ENCODE measurements at places on chromosomes 3 and 15. TPM values are rescaled to one million over a fixed set of nuclear protein-coding genes. Genes with fewer than 3 reads are reported as not detected.

The REC114 gene
- not detected for total RNA-seq

The CPN2 gene
- total RNA-seq: not detected

The C3orf85 gene
- total RNA-seq: not detected

The TRIP4 gene
- total RNA-seq: 14.5 TPM

The CELF6 gene
- 0.37 TPM for total RNA-seq
